ENCODE measurements at places on chromosomes 13 and 19.

DNA sequence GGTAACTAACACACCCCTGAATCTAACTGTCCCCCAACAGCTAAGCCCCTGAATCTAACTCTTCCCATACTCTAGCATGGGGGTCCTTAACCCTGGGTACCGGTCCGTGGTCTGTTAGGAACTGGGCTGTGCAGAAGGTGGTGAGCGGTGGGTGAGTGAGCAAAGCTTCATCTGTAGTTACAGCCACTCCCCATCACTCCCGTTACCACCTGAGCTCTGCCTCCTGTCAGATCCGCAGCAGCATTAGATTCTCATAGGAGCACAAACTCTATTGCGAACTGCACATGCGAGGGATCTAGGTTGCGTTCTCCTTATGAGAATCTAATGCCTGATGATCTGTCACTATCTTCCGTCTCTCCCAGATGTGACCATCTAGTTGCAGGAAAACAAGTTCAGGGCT is 6.2 kb upstream of the PHLDB3 start:
- no peak for DNase-seq

- no peak for DNase-seq
Observed at GRCh38 chr19:50537306-50537685, 23.6 kb upstream of the ASPDH start.

- DNase-seq = peak; percentile 11
Observed at GRCh38 chr13:19927117-19927748, 31.3 kb upstream of the ZMYM2 start.

DNA sequence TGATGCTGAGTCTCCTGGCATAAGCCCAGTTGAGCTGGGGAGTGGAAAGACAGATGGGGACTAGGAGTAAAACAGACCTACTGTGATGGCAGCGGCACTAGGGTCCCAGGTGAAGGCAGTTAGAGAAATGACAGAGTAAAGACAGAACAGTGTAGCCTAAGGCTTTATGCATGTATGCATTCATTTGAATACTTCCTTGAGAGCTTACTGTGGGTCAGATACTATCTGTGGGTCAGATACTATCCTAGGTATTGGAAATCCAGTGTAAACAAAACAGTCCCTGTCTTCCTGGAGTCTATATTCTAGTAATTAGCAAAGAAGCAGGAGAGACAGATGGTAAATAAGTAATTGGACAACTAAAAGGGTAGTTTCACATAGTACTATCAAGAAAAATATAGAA is 73.7 kb upstream of the LRCH1 start:
- DNase-seq = no peak

DNA sequence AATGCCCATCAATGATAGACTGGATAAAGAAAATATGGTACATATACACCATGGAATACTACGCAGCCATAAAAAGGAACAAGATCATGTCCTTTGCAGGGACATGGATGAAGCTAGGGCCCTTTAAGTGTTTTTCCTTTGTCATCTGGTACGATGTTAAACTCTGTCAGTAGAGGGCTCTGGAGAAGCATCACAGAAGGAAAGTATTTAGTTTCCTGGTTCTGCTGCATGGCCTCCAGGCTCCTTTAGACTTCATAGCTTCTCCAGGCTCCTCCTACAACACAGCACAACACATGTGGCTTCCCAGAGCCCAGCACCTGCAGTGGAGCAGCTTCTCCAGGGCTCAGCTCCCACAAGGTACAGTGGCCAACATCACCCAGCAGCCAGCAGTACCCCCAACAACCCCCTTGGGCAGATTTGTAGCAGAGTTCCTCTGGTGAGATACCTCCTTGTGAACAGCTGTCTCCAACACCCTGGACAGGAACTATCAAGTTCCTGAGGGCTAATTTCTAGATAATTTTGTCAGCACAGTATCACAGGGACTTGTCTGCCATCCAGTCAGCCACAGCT is 63.4 kb downstream of the KCTD12 start:
- DNase-seq = peak; percentile 22

GRCh38 chr13:83825676-83826075 is 56.6 kb downstream of the SLITRK1 start:
- DNase-seq = peak; percentile 93

DNA sequence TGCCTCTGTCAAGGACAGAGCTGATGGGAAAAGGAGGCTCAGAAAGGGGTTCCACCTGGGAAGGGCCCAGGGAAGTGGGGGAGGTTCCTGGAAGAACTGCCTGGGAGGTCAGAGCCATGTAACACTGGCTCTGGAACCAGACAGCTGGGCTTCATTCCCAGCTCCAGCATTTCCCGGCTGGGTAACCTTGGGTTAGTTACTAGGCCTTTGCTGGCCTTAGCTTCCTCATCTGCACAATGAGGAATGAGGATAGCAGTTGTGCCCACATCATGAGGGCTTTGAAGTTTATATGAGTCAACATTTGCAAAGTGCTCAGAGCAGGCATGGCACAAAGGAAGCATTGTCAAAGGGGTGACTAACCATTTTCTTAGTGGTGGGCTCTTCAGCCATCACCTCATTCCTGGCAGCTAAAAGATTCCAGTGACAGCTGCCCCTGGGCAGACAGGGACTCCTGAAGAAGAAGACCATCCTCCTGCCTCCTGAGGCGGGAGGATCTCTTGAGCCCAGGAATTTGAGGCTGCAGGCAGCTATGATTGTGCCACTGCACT is 1.7 kb upstream of the DNAJB1 start:
- DNase-seq = no peak
